ENCODE measurements at places on chromosomes 4 and X. TPM values are rescaled to one million over a fixed set of nuclear protein-coding genes. Genes with fewer than 3 reads are reported as not detected.
A peak's percentile ranks its signal among the peaks of the same experiment; 100 is the strongest.

GRCh38 chr4:182846036-182846435 is 71.2 kb downstream of the DCTD start:
- DNase-seq, result no peak

- DNase-seq, result peak; percentile 8
Measured at GRCh38 chrX:38052096-38052495, 45.7 kb downstream of the SYTL5 start.

- no peak for DNase-seq
Measured at GRCh38 chr4:27117453-27117852, 256.8 kb downstream of the STIM2 start.

DNA sequence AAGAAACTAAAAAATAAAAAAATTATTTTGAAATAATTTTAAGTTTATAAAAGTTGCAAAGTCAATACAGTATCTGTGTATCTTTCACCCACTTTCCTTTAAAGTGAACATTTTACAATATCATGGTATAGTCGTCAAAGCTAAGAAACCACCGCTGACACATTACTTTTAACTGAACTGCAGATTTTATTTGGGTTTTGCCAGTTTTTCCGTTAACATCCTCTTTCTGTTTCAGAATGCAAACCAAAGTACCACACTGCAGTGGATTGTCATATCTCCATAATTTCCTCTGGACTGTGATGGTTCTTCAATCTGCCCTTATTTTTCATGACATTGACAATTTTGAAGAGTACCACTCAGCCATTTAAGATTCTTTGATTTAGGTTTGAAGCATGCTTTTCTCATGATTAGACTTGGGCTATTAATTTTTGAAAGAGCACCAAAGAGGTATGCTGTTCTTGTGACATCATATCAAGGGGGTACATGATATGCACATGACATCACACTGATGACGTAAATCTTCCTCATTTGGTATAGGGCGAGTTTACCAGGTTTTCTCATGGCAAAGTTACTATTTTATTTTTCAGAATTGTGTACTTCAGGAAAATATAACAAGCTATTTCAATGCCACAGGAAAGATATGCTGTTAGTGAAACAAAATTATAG is 3.6 kb upstream of the CXCL1 start:
- DNase-seq, result no peak

- peak; percentile 75 for DNase-seq
Measured at GRCh38 chr4:40916880-40917279, 167.1 kb downstream of the NSUN7 start.

GRCh38 chr4:182538031-182538430 is 294.8 kb downstream of the TENM3 start:
- no peak for DNase-seq

DNA sequence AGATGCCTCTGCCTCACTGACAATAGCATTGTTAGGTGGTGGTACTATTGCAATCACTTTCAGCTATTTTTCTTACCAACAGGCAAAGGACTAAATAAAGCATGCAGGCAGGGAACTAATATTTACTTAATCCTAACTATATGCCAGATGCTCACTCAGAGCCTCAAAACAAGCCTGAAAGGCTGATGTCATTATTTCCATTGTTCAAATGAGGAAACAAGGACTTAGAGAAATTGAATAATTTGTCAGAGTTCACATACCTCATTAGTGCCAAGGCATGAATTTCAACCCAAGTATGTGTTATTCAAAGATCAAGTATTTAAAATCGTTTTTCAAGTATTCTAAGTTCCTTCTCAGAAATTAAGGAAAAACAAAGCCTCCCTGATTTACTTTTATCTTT is 374.9 kb upstream of the TECRL start:
- DNase-seq, result no peak

DNA sequence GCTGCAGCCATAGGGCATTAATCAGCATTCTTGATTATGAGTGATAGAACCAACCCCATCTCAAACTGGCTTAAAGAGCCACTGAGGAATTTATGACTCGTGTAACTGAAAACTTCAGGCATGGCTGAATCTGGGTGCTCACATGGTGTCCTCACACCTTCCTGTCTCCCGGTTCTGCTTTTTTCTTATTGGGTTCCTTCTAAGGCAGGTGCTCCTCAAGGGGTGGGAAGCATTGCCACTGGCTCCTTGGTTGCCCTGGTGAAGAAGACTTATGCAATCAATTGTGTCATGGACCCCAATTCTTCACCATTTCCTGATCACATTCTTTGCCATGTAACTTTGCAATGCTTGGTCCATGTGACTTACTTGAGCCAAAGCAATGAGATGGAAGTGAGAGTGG is 4.3 kb upstream of the ZCCHC4 start:
- DNase-seq, result no peak

- DNase-seq, result no peak
Measured at GRCh38 chr4:99790796-99791617, 25.6 kb upstream of the DAPP1 start.

DNA sequence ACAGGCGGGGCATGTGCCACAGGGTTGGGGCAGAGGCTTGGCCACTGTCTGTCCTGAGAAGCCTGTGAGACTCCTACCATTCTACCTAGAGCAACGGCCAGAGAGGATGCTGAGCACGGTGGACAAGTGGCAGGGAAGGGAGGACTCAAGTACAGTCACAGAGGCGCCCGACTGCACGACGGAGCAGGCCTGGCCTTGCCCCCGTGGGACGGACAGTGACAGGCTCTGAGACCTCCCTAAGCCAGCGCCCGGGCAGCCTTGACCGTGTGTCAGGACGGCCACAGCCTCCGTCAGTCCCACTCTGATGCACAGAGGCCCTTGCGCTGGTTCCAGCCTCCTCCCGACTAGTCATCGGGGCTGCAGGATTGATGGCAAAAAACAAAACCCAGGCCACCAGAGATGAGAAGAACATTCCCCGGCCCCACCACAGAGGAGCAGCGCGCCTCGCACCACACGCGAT is 36.7 kb upstream of the MXD4 start:
- no peak for DNase-seq

DNA sequence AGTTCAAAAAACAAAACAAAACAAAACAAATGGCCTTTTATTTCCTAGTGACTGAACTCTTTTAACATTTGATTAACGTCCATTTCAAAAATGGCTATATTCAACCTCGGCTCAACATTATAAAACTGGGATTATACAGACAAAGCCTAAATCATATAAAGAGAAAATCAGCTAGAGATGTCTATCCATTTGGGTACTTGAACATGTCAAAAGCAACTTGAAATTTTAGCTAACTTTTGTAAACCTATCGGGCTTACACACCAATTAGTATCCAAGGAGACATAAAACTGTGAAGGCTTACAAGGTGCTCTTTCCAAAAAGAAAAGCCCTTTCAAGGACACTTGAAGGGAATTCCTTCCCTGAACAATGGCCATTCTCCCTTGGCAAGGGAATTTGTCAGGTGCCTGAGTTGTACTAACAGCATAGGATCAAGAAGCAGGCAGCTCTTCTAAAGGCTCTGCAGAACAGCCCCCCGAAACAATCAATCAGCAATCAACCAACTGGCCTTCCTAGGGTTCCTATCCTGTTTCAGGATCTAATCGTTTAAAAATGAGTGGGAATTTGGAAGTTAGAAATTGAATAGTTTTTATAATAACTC is 633.7 kb upstream of the HTR2C start:
- no peak for DNase-seq

- DNase-seq, result no peak
Measured at GRCh38 chrX:57211906-57212305, 74.6 kb upstream of the FAAH2 start.

- no peak for DNase-seq
Measured at GRCh38 chr4:181688432-181688831, 554.8 kb upstream of the TENM3 start.

GRCh38 chr4:88793475-88793874 is 95.8 kb upstream of the NAP1L5 start:
- peak; percentile 7 for DNase-seq

DNA sequence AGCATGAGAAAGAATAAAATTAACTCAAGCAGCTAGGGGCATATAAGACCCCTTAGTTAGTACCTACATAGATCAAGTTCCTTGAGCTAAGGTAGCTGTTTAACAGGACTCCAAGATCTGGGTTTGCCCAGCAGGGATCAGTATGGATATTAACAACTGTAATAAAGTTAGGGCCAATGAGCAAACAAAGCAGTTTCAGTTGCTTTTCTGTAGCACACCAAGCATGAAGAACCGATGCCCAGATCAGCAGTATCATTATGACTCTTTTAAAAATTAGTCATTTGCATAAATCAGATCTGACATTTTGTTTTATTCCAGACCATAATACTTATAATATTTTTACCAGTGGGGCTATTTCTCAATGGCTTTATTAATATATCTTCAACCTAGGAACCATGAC is 80.9 kb downstream of the C4orf33 start:
- no peak for DNase-seq

GRCh38 chrX:106972896-106973295 is 27.1 kb downstream of the MORC4 start:
- no peak for DNase-seq

DNA sequence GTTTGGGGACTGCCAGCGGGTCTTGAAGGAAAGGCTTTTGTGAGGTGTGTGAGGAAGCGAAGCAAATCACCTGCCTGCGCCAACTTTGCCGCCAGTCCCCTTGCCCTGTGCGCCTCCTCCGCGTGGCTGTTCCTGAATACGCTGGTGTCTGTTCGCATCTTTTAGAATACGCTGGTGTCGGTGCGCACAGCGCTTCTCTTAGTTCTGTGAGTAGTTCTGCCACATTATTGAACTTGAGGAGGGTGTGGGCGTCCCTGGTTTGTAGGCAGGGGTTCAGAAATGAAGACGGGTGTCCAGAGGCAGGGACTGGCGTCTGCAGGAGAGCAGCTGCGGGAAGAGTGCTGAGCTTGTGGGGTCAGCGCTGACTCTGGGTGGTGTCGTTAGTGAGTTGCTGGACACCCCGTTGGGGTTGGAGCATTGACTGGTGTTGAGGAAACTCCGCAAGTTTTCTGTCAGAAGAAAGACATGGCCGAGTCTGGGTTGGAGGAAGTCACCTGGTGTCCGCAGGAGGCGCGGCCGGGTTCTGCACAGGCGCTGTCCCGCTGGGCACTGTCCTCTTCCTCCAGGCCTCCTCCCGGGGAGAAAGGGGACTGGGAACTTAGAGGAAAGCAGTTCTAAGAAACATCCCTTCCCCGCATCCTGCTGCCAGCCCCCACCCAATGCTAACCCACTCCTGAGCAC is 930 bp downstream of the ZNF718 start:
- DNase-seq, result peak; percentile 53

GRCh38 chrX:9235722-9236121 is 201.8 kb upstream of the FAM9B start:
- no peak for DNase-seq

- no peak for DNase-seq
Measured at GRCh38 chrX:119190831-119191230, 45.3 kb upstream of the PGRMC1 start.

DNA sequence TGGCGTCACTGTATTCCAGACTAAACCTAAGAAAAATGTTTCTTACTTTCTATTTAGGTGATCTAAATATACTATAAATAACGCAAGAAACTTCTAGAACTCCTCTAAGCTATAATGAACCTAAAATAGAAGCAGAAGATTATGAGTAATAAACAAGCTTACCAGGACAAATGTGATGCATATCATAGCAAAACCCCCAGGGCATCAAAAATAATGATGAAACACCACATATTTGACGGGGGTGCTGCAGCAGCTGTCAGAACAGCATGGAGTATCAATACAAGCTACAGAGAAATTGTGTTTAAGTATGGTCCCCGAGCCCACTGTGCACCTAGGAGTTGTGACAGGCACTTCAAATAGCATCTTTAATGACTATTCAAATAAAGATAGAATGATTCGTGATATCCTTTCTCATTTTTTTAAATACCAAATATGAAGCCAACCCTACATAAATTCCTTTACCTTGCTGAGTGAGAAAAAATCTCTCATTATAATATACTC is 337.3 kb downstream of the CENPC start:
- DNase-seq, result no peak

DNA sequence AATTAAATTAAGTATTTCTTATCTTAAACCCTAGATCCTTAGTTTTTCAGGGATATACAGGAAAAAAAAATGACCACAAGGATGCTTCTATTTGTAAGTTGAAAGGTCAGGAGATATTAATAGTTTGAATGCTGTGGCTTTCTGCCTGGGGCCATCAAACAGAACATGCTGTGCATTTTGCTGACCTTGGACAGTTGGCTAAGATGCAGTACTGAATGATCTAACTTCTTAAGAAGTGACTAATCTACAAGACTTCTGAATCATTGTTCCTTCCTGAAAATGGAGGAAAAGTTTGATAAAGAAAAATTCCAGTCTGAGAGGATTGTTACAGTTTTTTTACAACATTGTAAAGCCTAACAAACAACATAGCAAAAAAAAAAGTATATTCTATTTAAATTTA is 237.8 kb upstream of the JADE1 start:
- DNase-seq, result no peak

CD40LG gene
- total RNA-seq, result 2.6 TPM

PLP1 gene
- total RNA-seq, result not detected

TMEM47 gene
- total RNA-seq, result not detected

MUC7 gene
- not detected for total RNA-seq

USP17L5 gene
- total RNA-seq, result not detected

PCDH10 gene
- not detected for total RNA-seq

MTHFD2L gene
- 8.1 TPM for total RNA-seq

DCAF8L2 gene
- not detected for total RNA-seq

PPEF1 gene
- total RNA-seq, result not detected

GEMIN8 gene
- 15.5 TPM for total RNA-seq

MAGEA4 gene
- total RNA-seq, result not detected

TMEM184C gene
- 18.4 TPM for total RNA-seq

NRK gene
- not detected for total RNA-seq

C1GALT1C1 gene
- 14.6 TPM for total RNA-seq
